ENCODE measurements at places on chromosomes 1 and 21. TPM values are rescaled to one million over a fixed set of nuclear protein-coding genes. Genes with fewer than 3 reads are reported as not detected.

Gene MFN2
- total RNA-seq, result 35.1 TPM

Gene RGS13
- not detected for total RNA-seq

DNA sequence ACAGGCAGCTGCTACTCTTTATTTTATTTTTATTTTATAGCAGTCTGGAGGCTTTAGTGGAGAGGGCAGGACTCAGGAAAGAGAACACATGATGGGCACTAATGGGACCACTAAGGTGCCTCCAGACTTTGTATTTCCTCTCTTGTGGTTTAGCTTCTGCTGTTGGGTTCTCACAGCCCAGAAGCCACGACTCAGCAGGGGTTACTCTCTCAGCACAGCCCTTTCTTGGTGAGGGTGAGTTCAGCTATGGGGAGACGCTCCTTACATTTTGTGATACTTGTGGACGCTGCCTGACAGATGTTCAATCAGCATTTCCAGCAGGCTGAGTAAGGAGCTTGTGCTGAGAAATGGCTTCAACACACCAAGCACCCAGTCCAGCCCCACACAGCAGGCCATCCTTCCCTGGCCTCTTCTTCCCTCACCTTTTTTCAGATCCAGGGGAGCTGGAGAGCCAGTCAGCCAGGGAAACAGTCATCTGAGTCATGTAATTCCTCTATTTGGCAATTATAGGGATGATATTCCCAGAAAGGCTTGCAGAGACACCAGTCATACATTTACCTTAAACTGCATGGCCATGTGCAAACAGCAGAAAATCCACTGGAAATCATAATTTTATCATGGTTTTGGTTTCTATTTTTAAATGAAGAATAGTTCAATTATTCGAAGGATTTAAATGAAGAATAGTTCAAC lies 53.2 kb upstream of the RAB3GAP2 start:
- DNase-seq, result no peak

GRCh38 chr21:46095083-46095719 lies 2.7 kb upstream of the COL6A2 start:
- DNase-seq, result no peak

GRCh38 chr1:8032366-8032910 lies 6.3 kb upstream of the ERRFI1 start:
- DNase-seq, result no peak

DNA sequence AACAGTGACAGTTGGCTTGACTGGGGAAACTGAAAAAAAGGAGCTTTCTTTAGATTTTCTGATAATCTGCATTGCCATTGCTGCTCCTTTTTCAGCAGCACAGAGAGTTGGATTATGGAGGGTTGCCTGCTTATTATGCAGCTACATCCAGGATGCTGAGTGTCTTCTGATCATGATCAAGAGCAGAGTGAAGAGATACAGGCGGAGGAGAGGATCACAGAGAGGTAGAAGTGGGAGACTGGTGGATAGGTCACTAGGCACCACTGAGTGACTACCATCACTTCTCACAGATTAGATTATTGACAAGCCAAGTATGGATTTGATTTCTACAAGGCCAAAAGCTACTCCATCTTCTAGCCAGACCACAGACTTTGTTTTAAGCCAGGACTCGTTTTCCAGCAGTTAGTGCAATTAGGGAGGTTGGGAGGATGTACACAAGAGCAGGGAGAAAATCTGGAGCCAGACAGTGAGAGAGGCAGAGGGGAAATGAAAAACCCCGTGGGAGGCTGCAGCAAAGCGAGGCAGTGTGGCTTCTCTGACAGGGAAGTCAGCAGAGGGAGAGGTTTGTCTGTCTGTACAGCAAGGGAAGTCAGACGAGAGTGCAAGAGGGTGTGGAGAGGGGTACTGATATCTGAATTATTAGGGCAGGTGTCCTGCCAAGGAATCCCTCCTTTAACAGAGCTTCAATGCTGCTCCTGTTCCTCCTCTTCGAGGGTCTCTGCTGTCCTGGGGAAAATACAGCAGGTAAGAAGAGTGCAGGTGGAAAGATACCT lies at the start of gene CD1E:
TSS of gene CD1E (plus strand) at position 592 of the 773 bp plus-strand sequence. CDS start at position 687, 95 bp downstream.
- no peak for DNase-seq

- no peak for DNase-seq
Measured at GRCh38 chr1:71908303-71908702, 374.0 kb downstream of the NEGR1 start.

DNA sequence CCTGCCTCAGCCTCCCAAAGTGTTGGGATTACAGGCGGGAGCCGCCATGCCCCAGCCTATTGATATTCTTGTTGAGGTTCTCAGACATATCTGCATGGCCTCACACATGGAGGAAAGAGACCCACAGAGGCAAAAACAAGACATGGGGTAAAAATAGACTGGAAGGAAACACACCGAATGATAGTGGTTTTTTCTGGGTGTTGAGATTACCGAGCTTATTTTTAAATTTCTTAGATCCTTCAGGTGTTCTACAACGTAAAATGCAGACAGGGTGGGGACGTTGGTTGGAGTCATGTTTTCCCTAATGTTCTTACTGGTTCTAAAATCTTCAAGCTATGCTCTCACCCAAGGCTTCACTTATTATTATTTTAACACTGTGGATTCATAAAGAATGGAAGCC lies 23.9 kb upstream of the RUNX3 start:
- no peak for DNase-seq

- DNase-seq, result no peak
Measured at GRCh38 chr1:206694171-206695124, 9.7 kb downstream of the MAPKAPK2 start.

GRCh38 chr1:52366517-52366827 lies 467 bp upstream of the CC2D1B start:
- DNase-seq, result no peak

DNA sequence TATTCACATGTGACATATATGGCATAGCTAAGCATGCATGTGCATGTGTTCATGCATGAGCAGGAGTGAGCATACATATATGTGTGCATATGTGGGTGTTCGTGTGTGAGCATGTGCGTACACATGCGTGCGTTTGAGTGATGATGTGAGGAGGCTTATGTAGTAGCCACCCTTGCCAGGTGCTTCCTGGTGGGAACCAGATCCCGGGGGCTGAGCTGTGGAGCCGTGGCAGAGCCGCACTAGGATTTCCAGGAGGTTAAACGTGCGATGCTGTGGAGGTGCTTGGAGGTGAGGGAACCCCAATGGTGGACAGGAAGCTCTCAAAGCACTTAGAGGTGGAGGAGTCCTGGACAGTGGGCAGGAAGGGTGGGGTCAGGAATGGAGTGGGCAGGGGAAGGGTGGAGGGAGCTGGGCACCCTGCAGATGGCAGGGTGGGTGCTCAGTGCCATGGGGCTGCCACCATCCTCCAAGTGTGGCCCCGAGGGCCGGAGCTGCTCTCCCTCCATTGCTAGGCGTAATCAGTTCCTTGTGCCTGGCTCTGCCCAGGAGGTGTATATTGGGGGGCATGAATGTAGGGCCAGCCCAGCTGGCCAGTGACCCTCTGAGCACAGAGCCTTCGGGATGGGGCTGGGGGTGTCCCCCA lies 48.5 kb downstream of the COL18A1 start:
- no peak for DNase-seq

DNA sequence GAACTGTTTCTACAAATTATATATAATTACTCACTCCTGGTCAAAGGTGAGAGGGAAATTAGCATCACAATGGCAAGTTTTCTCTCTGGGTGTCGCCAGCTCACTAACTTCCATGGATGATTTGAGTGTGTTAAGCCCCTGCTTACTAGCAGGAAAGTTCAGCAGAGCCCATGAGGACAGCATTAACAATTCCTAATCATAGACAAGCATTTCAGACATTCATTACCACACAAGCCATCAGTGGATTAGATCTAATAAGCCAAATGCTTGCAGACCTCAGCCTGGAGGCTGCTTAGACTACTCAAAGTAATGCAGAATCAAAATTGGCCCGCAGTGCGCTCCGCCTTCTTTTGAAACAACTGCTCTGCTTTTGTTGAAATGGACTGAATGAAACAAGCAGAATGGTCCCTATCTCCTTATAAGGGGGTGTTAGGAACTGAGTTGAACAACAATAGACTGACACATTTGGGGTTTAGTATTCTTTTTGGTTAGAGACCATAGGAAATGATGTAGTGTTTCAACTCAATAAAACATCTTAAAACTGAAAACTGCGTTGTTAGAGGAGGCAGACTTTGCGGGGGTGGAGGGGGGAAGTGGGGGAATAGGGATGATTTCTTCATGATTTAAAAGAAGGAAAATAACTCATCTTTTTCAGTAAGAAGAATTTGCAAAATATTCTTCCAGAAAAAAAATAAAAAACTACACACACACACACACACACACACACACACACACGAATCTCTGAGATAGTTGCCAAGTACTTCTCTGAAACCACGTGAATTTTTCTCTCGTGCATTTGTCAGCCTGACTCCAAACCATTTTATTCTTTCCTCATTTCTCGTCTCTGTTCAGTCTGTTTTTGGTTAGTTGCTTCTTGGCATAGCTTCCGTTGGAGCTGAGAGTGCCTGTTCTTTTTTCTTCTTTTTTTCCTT lies 54.6 kb downstream of the GORAB start:
- DNase-seq, result no peak
